ENCODE measurements at places on chromosomes 3 and 15.
A peak's percentile ranks its signal among the peaks of the same experiment; 100 is the strongest.

- no peak for DNase-seq
Measured at GRCh38 chr3:129121016-129121791, 400 bp downstream of the RAB43 start.

- no peak for DNase-seq
Measured at GRCh38 chr15:90231028-90232017, 2.4 kb downstream of the CIB1 start.

GRCh38 chr3:66344391-66344811, 123.6 kb downstream of the SLC25A26 start:
- DNase-seq = peak; percentile 5

GRCh38 chr3:71406972-71407810, 176.3 kb downstream of the FOXP1 start:
- no peak for DNase-seq
